ENCODE measurements at places on chromosomes 3 and 15.

GRCh38 chr15:101608201-101608600, 44.0 kb downstream of the TM2D3 start:
- no peak for DNase-seq

DNA sequence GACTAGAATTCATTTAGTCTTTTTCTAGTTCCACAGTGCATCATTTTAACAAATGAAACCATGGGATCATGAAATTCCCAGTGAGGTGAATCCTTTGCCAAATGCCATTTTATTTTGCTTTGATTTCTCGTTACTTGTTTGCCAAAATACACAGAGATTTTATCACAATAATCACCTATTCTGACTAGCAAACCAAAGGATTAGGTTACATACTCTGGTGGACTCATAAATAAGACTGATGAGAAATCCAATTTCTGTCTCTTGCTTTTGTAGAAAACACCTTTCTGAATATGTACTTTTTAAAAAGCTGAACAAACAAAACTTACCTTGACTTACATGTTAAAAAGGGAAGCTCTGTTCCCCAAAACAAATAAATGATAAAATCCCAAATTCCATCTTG, 12.2 kb downstream of the ERC2 start:
- no peak for DNase-seq

GRCh38 chr3:112463250-112463649, 36.0 kb downstream of the BTLA start:
- no peak for DNase-seq

DNA sequence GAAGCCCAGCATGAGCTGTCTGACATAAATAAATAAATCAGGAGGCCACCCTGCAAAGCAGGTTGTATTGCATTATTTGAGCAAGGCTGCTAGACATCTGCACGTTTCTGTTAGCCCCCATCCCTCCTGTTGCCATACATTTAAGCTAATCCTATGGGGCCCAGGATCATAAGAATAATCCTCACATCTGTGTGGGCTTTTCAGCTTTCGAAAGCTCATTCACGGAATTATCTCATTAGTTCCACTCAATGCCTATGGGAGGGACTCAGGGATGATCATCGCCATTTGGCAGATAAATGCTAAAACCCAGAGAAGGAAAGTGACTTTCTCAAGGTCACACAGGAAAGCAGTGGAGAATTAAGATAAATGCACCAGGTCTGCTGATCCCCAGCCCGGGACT, 123.4 kb downstream of the TLE3 start:
- no peak for DNase-seq

DNA sequence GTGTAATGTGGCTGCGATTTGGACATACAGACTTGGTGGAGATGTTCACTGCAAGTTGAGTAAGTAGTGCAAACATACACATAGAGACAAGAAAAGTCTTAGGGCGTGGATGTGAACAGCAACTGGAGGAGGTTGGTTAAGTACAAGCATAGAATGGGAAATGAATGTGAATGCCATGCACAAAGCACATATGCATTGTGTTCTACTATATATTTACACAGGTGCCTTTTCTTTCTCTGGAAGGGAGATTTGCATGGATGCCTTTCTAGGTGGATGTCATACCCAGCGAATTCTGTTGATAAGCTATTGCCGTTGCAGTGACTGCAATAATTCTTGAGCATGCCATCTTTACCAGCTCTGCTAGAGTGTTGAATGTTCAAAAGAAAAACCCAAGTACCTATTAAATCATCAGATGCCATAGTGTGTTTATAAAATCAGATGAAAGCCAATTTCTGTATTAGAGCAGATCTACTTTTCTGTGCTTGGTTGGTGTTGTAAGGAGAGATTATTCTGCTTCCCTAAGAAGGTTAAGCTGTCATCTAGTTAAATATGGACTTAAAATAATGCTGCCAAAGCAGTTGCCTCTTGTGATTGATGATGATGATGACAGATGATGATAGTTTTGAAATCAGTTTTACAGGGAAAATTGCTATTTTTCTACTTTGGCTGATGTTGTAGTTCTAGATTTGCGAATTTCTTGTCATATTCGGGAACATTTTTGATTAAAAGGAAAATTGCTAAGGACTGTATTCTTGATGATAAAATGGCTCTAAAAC, 148.4 kb downstream of the CNTN4 start:
- no peak for DNase-seq

- no peak for DNase-seq
Observed at GRCh38 chr15:89863918-89864317, 29.9 kb downstream of the AP3S2 start.

DNA sequence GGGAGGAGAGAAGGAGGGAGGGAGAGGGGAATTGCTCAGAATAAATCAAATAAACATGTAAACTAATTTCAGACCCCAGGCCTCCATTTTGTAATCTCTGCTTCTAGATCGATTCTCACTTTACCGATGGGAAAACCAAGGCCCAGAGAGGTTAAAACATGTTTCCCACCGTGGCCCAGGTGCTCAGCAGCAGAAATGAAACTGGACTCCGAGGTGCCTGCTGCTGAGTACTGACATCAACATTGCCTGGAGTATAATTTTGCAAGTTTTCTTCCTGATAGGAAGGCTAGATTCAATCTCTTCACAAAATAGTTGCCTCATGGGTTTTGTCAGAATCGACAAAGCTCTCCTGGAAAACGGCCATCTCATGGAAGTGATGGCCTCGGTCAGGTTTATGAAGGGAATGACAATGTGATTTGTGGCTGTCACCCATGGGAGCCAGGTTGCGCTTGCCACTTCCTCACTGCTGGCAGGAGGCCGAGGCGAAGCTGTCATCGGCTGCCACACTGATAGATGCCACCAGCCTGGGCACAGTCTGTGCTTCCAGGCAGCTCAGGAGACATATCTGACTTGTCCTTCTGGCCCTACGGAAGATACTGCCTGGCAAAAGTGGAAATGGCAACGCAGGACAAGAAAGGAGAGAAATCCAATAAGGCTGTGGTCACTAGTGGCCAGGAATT, 133.1 kb upstream of the LRRN1 start:
- no peak for DNase-seq

- DNase-seq = no peak
Observed at GRCh38 chr3:24485511-24485910, 9.1 kb downstream of the THRB start.

DNA sequence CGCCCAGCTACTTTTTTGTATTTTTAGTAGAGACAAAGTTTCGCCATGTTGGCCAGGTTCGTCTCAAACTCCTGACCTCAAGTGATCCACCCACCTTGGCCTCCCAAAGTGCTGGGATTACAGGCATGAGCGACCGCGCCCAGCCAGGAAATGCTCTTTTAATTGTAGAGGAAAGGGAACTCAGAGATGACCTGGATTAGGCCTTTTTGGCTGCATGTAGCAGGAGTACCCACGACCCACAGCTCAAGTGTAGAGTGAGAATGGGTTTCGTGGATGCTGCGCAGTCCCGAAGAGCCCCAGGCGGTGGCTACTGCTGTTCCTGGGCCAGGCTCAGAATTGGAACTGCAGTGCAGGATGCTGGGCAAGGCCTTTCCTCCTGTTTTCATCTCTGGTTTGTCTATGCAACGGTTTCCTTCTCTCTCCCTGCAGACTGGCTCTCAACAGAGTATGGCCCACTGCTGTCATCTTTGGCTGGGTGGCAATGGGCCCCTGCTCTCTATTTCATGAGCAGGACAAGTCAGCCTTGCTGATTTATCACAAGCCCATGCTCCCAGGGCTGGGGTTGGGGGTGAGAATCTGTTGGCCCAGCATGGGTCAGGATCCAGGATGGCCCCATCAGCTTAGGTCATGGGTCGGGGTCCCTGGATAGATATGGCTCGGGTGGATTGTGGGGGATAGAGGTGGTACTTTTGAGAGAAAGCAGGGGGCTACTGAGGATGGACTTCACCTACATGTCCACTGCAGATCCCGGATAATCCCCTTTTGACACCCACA, 51.2 kb downstream of the GASK1A start:
- DNase-seq = peak; percentile 57

DNA sequence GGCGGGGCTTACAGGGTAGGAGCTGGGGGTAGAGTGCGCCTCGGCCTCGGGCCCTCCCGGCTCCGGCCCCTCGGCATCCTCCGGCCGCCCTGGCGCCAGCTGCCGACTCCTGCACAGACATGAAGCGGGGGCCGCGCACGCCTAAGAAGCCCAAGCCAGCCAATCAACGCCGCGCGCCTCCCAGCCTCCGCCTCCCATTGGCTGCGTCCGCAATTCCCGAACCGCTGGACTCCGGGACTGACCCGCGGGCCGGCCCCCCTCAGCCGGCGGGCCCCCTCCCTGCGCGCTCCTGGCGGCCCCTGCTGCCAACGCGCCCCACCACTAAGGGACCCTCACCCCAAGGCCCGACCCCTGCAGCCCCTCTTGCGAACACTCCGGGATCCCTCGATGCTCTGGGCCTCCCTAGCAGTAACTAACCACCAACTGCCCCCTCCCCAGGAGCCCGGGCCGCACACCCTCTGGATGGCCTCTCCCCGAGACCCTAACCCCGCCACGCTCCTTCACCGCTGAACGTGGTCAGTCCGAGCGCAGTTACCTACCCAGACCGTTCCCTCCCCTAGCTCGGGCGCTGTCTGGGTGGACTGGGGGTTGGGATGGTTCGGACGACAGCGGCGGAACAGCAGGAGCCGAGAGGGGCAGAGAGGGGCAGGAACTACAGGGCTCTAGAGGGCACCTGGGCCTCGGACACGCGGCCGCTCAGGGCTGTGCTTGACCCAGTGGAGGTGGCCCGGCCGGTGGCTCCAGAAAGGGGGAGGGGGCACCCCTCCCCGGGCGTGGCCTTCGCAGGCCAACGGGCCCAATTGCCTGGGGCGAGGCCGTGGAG, 5.0 kb downstream of the GATA2 start:
- peak; percentile 87 for DNase-seq

GRCh38 chr3:37537914-37538691, 323.6 kb upstream of the CTDSPL start:
- DNase-seq = peak; percentile 83

DNA sequence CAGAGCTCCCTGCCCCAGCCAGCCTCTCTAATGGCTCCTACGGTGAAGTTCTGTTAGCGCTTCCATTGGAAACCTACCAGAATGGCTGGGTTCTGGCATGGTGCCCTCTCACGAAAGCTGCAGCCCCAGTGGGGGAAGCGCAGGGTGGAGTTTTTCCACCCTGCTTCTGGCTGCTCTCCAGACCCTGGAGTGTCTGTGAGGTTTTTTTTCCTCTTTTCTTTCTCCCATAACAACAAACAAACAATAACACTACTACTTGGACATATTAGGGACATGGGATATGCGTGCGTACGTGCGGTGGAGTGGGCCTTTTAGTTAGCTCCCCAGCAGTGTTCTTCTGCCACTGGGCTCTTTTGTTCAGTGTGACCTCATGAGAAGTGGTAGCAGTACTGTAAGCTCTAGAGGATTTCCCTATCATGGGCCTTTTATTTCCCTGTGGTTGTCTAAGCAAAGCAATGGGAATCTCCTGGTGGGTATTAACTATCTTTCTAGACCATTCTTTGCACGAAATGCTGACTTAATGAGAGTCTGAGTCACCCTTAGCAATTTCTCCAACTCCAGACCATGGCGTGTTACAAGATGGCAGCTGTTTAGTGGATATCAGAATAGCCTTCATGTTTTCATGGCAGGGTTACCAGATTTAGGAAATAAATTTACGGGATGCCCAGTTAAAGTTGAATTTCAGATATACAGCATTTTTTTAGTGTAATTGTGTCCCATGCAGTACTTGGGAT, 161.9 kb downstream of the FNDC3B start:
- peak; percentile 85 for DNase-seq

GRCh38 chr3:120102232-120102631, 8.0 kb upstream of the GSK3B start:
- DNase-seq = no peak

GRCh38 chr3:160684368-160684740, 7.4 kb downstream of the ARL14 start:
- no peak for DNase-seq

GRCh38 chr15:63783441-63783840, 50.3 kb downstream of the HERC1 start:
- no peak for DNase-seq

- DNase-seq = no peak
Observed at GRCh38 chr3:64530434-64531049, 157.3 kb downstream of the ADAMTS9 start.

DNA sequence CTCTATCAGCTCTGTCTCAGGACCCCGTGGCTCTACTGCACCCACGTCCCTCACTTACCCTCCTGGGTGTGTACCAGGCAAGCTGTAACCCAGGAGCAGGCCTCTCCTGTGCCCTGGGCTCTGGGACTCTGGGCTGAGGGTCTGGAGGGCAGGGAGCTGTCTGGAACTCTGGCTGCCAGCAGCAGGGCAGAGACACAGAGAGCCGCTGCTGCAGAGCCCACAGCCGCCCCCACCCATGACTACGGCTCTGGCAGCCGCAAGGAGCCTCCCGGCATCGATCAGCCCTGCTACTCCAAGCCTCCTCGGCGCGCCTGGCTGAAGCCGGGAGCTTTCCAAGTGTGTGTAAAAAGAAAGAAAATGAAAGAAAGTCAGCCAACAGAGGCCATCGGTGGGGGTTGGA, 103.7 kb upstream of the ATP2B2 start:
- no peak for DNase-seq

DNA sequence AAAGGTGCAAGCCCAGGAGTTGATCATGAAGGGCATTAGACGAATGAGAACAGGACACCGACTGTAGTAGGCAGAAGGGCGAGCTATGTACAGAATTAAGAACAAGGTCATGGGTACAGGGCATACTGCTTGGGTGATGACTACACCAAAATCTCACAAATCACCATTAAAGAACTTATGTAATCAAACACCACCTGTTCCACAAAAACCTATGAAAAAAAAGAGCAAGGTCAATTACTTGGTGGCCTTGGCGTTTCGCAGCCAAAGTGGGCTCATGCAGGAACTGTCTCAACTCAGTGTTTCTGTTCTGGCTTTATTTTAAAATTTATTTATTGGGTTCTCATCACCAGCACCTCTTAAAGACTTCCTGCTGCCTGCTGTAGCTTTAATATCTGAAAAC, 2.1 kb downstream of the KAT2B start:
- DNase-seq = no peak

GRCh38 chr15:40744815-40745152, 10.3 kb downstream of the RMDN3 start:
- DNase-seq = no peak

DNA sequence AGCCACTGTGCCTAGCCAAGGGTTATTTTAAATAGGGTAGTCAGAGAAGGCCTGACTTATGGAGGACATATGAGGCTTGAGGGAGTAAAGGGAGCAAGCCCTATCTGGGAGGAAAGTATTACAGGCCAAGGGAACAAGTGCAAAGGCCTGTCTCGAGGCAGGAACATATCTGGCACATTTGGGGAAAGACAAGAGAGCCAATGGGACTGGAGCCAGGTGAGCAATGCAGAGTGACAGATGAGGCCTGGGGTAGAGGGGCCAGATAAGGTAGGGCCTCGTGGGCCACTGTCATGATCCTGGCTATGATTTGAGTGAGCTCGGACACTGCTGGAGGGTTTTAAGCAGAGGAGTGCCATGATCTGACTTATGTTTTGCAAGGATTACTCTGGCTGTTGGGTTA, 43.8 kb downstream of the DCP1A start:
- DNase-seq = no peak

GRCh38 chr3:114660124-114660523, 366.3 kb downstream of the TIGIT start:
- peak; percentile 75 for DNase-seq

- DNase-seq = no peak
Observed at GRCh38 chr3:14424711-14425580, 22.5 kb downstream of the SLC6A6 start.

GRCh38 chr3:188026191-188026968, 127.6 kb upstream of the LPP start:
- DNase-seq = no peak

Data from left forelimb (tissue), 1 donor.